ENCODE measurements at places on chromosomes 5 and 9.

DNA sequence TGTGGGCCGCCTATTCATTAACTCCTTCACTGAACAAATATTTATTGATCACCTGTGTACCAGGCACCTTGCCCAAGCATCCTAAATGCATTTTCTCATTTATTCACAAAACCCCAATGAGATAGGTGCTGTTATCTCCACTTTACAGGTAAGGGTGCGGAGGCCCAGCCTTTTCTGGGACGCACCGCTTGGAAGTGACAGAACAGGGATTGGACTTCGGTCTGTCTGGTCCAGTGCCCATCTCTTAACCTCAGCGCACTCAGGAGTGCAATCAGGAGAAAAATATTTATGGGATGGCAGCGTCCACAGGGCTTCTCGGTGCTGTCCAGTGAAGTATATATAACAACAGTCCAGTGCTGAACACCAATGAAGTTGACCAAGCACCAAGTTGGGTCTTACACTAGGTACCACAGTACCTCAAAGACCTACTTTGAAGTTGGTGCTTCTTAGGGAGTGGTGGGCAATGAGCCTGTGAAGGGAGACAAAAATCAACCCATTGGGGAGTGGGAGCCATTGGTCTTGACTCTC is 18.9 kb upstream of the GARNL3 start:
- DNase-seq, result no peak

DNA sequence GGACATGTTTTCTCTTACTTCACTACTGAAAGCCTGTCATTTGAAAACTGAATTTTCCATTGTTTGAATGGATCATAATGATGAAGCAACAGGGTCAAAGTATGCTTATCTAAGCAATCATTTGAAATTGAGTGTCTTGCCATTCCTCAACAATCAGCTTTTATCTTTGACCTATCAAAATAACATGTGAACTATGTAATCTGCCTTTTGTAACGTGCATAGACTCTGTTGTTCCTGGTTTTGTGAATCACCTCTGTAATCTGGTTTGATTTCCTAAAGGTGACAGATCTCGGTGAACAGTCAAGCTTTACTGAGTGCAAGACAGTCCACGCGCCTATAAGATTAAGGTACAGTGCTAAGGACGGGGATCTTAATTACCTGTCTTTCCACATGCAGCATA is 3.3 kb downstream of the MEF2C start:
- DNase-seq, result no peak

- DNase-seq, result no peak
These were observed 35.7 kb upstream of the PPP1R26 start for GRCh38 chr9:135443797-135444425.

DNA sequence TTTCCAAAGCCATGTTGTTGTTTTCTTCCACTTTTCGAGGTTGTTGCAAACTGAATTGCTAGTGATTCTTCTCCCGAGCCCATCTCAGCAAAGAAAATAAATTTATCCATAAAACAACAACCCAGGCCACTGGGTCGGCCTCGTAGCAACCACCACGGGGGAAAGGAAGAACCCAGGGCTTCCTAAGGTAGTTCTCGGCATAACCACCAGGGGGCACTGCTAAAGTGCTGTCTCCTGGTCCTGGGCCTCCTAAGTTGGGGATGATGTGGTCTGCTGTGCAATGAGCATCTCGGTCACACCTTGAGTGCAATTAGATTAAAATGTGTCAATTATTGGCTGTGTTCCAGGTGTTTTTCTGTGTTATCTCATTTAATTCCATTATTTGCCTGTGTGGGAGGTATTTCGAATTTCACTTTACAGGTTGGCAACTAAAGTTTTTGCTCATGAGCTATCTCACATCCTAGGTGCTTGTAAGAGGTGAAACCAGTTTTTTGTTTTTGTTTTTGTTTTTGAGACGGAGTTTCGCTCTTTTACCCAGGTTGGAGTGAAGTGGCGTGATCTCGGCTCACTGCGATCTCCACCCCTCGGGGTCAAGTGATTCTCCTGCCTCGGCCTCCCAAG is 102.8 kb upstream of the DAP start:
- DNase-seq, result peak; percentile 9

GRCh38 chr5:78327761-78328510 is 32.5 kb upstream of the SCAMP1 start:
- no peak for DNase-seq

DNA sequence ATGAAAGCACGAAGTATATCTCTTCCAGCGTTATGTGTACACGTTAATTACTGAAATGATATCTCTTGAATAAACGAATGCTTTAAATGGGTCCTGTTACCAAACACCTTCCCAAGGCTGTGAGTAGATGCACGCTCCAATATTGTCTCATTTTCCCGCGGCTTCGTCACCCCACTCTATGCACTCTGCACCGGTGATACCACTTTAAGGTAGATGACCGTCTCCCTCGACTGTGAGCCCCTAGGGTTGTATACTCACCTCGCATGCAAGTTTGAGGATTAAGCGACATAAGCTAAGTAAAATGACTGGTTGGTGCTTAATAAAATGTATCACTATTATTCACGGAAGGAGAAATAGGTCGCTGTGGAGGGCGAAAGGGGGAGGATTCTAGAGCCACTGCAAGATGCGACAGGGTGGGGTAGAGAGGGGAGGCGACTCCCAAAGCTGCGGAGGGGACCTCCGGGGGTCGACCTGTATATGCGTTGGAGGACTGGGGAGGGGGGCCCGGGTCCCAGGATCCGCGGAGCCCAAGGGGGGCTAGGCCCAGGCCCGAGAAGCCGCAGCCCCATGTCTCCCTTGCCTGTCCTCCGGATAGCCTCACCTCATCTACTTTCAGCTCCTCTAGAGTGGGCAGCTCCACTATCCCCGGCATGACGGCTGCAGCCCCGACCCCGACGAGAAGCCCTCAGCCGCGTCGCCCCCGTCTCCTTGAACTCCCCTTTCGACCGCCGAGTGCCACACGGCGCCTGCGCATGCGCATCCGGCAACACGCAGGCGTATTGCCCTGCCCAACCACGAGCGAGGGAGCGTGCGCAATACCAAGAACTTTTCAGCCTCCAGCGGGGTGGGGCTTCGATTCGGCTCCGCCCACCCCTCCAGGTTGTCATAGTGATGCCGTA is at the start of the genes MORN5 and NDUFA8:
TSS of gene MORN5 (plus strand) at position 883 of the 899 bp plus-strand sequence. CDS start 65 bp downstream, outside the sequence.
TSS of gene NDUFA8 (minus strand) at position 754 of the 899 bp plus-strand sequence. CDS start at position 652, 102 bp downstream.
- peak; percentile 86 for DNase-seq

DNA sequence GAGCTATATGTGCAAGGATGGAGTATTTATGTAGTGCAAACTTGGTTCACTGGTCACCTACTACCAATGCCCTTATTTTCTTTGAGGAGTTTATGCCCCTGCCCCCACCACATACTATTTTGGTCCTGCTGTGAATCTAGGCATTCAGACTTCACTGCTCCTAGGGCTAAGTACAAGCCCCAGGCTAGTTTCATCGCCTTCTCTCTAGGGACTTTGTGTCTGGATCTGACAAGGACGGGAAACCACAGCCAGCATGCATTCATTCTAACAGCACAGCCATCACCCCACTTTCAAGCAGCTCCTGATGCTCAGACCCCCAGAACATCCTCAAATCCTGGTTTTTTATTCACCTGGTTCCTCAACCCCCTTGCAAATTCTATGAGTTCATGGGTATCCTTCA is 56.8 kb downstream of the DRD1 start:
- no peak for DNase-seq

DNA sequence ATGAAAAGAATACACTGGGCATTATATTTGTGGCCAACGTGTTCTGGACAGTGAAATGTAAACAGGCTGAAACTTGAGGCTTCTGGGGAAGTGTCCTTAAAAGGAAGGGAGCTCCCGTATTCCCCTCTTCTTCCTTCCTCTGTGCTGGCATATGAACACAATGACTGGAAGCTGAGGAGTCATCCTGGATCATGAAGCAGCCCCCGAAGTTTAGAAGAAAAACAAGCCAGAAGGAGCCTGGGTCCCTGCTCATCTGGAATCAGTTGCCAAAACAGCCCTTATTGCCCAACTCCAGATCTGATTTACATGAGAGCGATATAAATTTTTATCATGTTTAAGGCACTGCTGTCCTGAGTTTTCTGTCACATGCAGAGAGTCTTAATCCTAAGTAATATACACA is 65.4 kb upstream of the SLC1A1 start:
- no peak for DNase-seq

DNA sequence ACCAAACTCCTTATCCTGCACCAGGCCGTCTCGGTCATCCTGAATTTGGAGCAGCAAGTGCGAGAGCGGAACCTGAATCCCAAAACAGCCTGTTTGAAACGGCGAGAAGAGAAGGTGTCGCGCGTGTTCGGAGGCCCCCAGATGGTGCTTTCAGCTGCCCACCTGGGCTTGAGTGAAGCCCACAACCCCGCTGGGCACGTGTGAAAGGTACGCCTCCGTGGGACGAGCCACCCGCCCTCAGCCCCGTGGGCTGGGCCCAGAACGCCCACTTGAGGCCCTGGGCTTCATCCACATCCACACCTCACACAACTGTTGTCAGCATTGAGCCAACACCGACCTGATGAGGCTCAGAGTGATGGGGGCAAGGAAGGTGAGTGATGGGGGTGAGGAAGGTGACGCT is 72.8 kb downstream of the INSL6 start:
- no peak for DNase-seq

DNA sequence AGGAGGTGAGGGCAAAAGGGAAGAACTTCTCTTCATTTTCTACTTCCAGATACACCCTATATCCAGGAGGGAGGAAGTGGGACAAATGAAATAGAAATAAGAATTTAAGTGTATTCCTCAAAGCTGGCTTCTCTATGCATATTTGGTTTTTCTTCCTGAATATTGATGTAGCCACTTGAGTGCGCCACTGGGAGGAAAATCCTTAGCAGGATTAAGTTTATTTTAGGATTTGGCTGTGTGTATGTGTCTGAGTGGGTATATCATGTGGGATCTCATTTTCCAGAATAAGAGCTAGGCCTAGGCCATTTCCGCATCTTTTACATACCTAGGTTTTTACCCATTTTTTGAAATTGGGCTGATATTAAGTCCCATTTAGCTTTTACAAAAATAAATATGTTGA is 42.5 kb downstream of the MAP1B start:
- DNase-seq, result no peak

- DNase-seq, result no peak
These were observed 78.4 kb downstream of the SREK1 start for GRCh38 chr5:66222455-66222854.

DNA sequence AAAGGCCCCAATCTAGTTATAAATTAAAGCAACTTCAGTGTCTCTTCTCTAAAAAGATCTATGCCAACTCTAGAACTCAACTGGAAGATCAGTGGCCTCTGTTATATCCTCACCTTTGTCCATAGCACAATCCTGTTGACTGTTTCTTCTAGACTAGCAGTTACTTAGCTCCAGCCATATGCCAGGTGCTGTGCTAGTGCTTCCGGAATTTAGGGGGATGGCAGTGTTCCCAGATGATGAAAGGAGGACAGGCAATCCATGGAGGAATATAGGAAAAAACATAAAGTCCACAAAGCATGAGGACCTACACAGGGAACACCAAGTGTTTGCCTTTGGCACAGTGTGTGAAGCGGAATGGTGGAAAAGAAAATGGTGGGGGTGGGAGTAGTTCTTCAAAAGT is 214.3 kb downstream of the MAPKAP1 start:
- no peak for DNase-seq

DNA sequence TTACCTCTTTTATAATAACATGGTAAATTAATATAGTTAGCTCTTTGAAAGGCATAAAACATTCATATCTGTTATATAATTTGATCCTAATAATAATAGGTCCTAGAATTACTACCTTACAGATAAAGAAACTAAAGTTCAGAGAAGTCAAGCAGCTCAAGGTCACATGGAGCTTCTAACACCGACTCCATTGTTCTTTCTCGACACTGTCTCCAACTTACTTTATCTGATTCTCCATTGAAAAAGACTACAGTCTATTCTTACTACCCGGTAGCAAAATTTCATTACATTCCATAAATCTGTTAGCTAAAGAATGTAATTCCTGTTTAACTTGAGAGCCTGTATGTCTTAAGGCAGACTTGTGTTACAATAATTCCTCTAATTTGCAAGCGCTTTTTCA is 96.3 kb upstream of the TMEM161B start:
- DNase-seq, result no peak

- no peak for DNase-seq
These were observed 213.9 kb downstream of the PBX3 start for GRCh38 chr9:125961072-125961471.

GRCh38 chr5:114243281-114243971 is 118.4 kb upstream of the KCNN2 start:
- DNase-seq, result no peak

- DNase-seq, result no peak
These were observed 452.0 kb upstream of the ZNF608 start for GRCh38 chr5:125198270-125198974.

DNA sequence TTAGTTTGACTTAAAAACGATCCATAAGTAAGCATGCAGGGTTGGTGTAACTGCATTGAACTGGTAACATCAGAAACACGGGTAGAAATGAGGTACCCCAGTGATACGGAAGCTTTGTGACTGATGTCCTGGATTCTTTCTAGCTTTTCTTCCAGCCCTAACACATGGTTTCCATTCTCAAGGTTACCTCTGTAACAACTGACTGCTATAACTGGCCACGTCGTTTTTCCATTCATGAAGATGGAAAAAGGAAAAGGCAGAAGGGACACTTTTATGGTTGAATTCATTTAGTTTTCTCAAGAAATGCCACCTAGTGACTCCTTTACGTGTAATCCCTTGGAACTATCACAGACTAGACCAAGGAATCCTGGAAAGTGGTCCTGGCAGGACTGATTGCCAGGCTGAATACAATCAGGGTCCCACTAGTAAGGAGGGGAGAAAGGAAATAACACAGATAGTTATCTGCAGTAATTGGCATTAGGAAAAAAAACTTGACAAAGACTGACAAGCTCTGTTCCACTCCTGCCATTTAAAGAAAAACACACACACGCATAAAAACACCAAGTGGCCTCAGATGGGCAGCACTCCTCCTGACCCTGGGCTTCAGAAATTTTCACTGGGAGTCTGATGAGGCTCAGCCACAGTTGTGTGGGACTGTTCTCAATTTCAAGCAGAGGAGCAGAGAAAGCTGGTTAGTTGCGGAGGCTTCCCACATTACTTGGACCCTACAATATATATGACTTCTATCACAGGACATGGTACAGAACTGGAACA is 77.5 kb upstream of the ZNF169 start:
- no peak for DNase-seq

DNA sequence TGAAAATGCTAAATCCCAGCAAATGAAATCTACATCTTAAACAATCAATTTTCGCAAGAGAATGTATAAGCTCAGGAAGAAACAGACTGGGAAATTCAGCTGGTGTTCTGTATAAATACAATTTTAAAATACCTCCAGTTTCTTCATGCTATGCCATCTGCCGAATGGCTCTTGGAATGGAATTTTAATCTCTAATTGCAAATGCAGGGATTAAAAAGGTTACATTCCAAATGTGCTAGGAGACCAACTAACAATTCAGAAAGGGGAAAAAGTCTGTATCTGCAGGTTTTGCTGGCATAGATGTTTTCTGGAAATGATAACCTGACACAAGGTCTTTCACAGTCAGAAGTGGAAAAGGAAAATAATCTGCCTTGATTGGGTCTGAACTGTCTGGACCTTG is 379.7 kb downstream of the MAT2B start:
- no peak for DNase-seq

DNA sequence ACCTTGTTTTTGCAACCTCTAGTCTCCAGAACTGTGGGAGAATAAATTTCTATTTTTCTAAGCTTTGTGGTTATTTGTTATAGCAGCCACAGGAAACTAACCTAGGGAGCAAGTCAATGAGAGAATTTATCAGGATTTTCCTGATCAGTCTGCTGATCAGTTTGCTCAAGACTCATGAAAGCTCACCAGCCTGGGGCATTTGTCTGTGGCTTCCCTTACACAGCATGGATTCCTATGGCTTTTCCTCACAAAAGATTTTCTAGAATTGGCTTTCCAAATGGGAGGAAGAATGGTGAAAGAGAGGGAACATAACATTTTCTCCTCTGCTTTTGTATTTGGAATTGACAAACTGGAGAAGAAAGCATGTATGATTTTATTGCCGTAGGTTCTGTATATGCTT is 20.2 kb downstream of the ARRDC3 start:
- no peak for DNase-seq
